ENCODE measurements at places on chromosomes 1 and 21. TPM values are rescaled to one million over a fixed set of nuclear protein-coding genes. Genes with fewer than 3 reads are reported as not detected.

GRCh38 chr1:102834688-102835320, 273.5 kb downstream of the COL11A1 start:
- no peak for DNase-seq
- H3K4me1 ChIP-seq, result no peaks in the 10 kb centered on the region

GRCh38 chr1:3336641-3337630, 117.5 kb upstream of the ARHGEF16 start:
- peaks cover 6% of the 10 kb centered on the region for H3K27me3 ChIP-seq
- H3K4me3 ChIP-seq, result no peak overlapping the region
- no peak for DNase-seq

ZNF670 gene
- 3.0 TPM for total RNA-seq

C1orf216 gene
- 41.1 TPM for total RNA-seq

CNKSR1 gene
- total RNA-seq, result not detected

PTPRF gene
- total RNA-seq, result 0.33 TPM

All from natural killer cell treated with Interleukin-12 subunit alpha and Interleukin-12 subunit beta and Interleukin-15 and Interleukin-18, amount 100 ng/mL, for 72 hours (primary cell).